ENCODE measurements at places on chromosomes 11 and 22.

GRCh38 chr22:44002997-44003396 lies 21.1 kb upstream of the PARVB start:
- no peak for DNase-seq

DNA sequence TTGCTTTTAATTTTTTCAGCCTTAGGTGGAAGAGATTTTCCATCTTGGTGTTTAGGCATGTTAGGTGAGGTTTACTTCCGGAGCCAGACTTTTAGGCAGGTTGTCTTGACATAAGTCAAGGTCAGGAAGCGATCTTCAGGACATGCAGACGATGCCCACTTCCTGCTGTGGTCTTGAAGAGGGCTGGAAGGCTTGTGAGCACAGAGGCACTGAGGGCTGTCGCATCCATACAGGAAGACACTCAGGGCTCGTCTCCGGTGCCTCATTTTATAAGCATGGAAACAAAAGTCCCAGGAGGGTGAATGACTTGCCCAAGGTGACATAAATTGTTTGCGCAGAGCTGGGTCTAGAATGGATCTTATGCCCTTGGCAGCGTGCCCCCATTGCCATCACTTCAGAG lies 30.8 kb downstream of the MARK2 start:
- no peak for DNase-seq

GRCh38 chr11:133995066-133995465 lies 38.3 kb upstream of the IGSF9B start:
- no peak for DNase-seq

GRCh38 chr11:6200975-6201374 lies 2.0 kb downstream of the OR52W1 start:
- DNase-seq, result no peak

DNA sequence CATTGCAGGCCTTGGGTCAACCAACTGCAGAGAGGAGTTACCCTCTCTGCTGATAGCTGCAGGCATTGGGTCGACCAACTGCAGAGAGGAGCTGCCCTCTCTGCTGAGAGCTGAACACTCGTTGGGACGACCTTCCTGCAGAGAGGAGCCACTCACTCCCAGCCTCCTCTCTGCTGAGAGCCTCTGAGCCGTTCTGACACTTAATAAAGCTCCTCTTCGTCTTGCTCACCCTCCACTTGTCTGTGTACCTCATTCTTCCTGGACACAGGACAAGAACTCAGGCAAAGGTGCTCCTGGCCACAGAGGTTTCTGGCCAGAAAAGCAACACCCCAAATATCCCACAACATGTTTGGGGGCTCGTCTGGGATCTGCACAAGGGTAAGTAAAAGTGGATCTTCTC lies 7.5 kb upstream of the PKP3 start:
- DNase-seq, result no peak

GRCh38 chr11:125124618-125124992 lies 13.2 kb upstream of the TMEM218 start:
- DNase-seq, result no peak

DNA sequence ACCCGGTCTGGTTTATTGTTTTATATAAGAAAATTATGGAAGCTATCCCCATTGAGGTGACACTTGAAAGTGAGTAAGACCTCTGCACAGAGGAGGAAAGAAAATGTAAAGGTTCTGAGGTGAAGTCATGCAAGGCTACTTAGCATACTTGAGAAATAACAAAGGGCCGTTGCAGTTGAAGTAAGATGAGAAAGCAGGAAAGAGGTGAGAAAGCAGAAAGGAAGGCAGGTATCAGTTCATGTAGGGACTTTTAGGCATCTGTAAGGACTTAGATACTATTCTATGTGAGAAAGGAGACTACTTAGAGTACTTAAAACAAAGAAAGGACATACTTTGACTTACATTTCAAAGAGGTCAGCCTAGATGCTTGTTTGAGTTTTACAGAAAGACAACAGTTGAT lies 84.7 kb downstream of the CASP12 start:
- no peak for DNase-seq

DNA sequence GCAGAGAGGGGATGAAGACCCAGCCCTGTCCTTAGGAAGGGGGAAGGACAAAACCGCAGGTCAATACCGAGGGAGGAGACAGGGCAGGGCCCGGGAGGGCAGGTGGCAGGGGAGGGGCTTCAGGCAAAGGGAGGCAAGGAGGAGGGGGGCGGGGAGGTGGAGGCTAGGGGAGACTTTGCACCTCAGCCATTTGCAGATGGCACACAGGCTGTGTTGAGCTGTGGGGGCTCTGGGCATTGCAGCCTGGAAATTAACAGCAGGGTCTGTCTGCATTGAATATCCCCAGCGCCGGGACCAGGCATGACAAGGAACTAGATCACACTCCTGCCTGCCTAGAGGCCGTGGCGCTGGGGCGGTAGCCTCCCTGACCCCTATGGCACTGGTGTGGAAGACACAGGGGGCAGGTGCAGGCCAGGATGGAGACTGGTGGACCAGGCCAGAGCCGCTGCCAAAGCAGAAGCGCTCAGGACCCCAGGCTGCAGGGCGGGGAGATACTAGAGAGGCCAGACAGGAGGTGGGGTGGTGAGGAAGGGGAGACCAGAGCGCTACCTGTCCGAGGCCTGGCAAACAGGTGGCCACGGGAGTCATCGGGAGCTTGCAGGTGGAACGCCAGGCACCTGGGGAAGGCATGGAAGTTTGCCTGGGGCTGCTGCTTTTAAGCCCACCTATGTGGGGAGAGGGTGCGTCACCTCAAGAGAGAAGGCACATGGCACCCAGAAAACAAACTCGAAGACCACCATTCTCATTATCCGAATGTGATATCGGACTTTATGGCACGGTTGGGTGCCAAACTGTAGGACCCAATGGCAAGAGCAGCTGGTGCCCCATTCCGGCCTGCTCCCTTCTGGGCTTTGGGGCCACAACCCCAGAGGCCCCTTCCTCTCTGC lies 11.5 kb downstream of the CBX6 start:
- DNase-seq, result no peak

DNA sequence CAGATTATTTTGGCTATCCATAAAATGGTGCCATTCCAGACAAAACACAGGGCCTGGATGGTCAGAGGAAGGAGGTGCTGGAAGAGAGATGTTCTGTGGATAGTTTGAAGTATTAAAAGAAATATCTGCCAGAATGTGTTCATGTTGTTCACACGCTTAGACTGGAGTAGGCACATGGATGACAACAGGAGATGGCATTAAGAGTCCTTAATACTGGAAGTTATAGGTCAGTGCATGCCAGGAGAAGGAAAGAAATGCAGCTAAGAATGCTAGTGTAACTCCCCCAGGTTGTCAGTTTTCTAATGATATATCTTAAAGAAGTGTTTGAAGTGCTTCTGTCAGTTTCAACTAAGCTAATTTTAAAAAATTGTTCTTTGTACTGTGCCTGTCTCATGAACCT lies 20.2 kb downstream of the KREMEN1 start:
- no peak for DNase-seq

GRCh38 chr11:36196411-36196998 lies 92.7 kb downstream of the COMMD9 start:
- DNase-seq, result no peak

All from HS-5 (cell line).